ENCODE measurements at places on chromosomes 1 and 21.

- no peak for DNase-seq
Measured at GRCh38 chr1:109788695-109789521, 25.2 kb upstream of the EPS8L3 start.

DNA sequence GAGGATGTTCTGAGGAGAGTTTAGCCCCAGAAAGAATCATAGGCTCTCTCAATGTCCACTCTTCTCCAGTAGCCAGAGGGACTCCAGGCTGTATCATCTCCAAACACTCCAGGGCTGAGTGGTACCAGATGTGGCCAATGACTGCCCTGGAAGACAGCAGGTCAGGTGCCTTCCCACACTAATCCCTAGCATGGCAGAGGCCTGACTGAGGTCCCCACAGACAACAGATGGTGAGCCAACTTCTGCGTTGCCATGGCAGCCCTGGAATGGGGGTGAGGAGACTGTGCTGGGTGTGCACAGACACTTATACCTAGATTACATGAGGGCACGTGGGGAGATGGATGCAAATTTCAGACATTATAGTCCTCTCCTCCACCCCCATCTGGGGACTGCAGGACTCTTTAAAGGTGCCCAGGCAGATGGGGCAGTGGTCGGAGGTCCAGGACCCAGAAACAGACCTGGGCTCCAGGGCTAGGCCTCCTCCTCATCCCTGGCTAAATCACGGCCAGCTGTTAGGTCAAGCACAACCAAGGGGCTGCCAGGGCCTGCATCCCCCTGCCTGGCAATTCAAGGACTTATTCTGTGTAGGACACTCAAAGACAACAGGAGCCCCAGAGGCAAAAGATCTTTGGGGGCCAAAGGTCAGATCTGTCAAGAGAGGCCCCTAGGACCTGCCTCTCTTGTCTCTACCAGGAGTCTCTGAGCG, 42.9 kb downstream of the CAMK2N1 start:
- DNase-seq = no peak

- no peak for DNase-seq
Measured at GRCh38 chr1:41837691-41838090, 81.0 kb downstream of the HIVEP3 start.

- no peak for DNase-seq
Measured at GRCh38 chr1:181128592-181129497, 40.3 kb downstream of the IER5 start.

GRCh38 chr1:229636042-229636441, 10.0 kb downstream of the URB2 start:
- no peak for DNase-seq

- peak; percentile 13 for DNase-seq
Measured at GRCh38 chr1:203216274-203217138, 13.0 kb downstream of the CHIT1 start.

DNA sequence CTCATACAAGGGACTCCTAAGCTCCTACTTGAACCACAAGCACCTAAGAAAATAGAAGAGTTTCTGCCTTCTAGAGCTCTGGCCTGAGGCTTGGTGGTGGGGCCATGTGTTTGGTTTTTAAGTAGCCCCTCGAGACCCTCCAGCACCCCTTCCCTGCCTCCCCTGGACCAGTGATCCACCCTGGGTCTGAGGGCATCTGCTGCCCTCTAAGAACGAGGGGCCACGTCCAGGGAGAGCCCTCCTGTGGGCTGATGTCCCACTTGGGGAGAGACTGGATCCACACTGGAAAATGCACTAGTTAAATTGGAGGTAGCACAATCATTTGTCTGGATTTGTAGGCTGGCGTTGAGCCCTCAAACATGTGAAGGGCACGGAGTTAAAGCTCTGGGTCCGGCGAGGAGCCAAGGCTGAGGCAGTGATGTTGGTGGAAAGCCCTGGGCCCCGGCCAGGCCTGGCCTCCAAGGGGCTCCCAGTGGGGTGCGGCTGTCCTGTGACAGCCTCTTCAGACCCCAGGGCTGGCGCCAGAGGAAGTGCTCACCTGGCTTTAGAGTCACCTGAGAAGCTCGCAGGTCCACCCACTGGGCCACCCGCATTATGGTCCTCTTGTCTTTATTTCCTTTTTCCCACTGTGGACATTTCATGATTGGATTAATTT, 65.2 kb downstream of the SLC37A1 start:
- DNase-seq = no peak

GRCh38 chr1:61343734-61344420, 261.5 kb downstream of the NFIA start:
- DNase-seq = no peak

- no peak for DNase-seq
Measured at GRCh38 chr21:42971897-42972275, 2.5 kb upstream of the PKNOX1 start.

GRCh38 chr1:46404482-46405196, 10.5 kb downstream of the FAAH start:
- no peak for DNase-seq

DNA sequence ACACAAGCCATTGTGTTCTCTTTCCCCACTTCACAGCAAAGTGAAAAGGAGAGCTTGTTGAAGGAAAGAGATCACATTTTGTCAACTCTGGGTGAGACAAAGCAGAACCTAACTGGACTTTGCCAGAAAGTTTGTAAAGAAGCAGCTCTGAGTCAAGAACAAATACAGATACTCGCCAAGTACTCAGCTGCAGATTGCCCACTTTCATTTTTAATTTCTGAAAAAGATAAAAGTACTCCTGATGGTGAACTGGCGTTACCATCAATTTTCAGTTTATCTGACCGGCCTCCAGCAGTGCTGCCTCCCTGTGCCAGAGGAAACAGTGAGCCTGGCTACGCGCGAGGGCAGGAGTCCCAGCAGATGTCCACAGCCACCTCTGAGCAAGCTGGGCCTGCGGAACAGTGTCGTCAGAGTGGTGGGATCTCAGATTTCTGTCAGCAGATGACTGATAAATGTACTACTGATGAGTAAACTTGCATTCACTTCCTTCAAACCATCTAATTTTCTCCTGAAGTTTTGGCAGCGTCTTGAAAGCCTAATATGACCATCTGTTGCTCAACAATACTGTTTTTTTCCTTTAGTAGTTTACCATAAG, 43.7 kb downstream of the BACH1 start:
- DNase-seq = peak; percentile 53

- peak; percentile 54 for DNase-seq
Measured at GRCh38 chr1:6614019-6614928, 743 bp downstream of the PHF13 start.

- DNase-seq = no peak
Measured at GRCh38 chr1:64508629-64509028, 38.7 kb downstream of the CACHD1 start.

GRCh38 chr1:87111659-87112371, 197.4 kb downstream of the HS2ST1 start:
- no peak for DNase-seq

DNA sequence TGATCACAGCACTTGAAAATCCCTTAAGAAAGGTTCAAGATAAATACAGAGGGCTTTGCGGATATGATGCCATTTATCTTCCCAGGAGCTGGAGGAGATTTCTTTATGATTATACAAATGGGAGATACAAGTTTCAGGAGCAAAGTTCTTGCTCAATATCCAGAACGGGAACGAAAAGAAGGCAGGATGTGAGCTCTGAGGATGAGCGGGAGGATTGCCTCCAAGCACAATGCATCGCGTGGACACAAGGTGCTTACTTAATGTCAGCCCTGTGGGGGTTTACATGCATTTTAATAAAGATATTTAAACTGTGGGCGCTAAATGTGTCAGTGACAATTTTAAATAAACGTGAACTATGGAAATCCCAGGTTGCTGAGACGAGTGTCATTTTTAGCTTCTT, 59.0 kb downstream of the SYT6 start:
- DNase-seq = no peak

GRCh38 chr1:998745-998994, 1.2 kb downstream of the HES4 start:
- no peak for DNase-seq

GRCh38 chr1:48661726-48662463, 114.8 kb downstream of the BEND5 start:
- no peak for DNase-seq

- DNase-seq = no peak
Measured at GRCh38 chr1:66532798-66533783, 862 bp upstream of the SGIP1 start.

GRCh38 chr1:22133247-22133930, 9.5 kb downstream of the WNT4 start:
- no peak for DNase-seq

- DNase-seq = no peak
Measured at GRCh38 chr1:78070758-78071157, 25.0 kb downstream of the GIPC2 start.

GRCh38 chr1:97396463-97396862, 524.4 kb downstream of the DPYD start:
- DNase-seq = no peak

GRCh38 chr1:17725811-17726582, 29.1 kb upstream of the ACTL8 start:
- DNase-seq = no peak

GRCh38 chr1:204760350-204760749, 74.8 kb upstream of the LRRN2 start:
- no peak for DNase-seq

GRCh38 chr1:10665930-10666850, 130.3 kb downstream of the CASZ1 start:
- DNase-seq = no peak

GRCh38 chr1:113185463-113186104, 112.6 kb downstream of the LRIG2 start:
- DNase-seq = no peak

DNA sequence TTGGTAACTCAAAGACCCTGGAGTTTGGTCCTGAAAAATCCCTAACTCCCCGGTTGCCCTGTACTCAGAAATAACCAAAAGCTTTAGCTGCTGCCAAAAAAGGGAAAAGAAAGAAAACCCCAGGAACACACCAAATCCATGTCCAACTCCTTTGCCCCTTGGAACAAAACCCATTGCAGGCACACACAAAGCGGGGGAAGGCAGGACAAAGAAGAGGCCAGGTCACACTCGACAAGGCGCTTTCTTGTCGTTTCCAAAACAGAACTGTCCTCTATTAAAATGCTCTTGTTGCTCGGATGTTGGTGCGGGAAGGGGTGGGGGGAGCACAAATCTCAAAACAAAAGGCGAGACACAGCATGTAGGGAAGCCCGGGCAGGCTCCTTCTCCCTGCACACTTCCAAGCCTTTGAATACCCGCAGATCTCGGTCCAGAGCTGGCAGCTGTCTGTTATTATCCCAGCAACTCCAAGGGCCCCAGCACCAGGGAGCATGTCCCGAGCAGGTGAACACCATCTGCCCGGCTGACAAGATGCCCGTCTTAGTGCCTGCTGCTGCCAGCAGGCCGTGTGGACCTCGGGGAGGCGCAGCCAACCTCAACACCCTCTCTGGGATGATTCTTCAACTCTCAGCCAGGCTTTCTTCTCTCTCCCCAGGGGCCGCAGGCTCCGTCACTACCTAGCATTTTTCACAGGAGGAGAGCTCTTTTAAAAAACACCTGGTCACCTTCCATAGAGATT, 96.4 kb downstream of the SSBP3 start:
- DNase-seq = no peak

GRCh38 chr1:217193151-217193550, 437.7 kb downstream of the GPATCH2 start:
- no peak for DNase-seq

- no peak for DNase-seq
Measured at GRCh38 chr21:18467715-18468114, 64.1 kb upstream of the TMPRSS15 start.

Measured in stimulated activated CD8-positive, alpha-beta memory T cell treated with anti-CD3 and anti-CD28 coated beads, Interleukin-2, amount 100 ng/mL, for 48 hours (primary cell).